ENCODE measurements at places on chromosomes 1 and 21.
A peak's percentile ranks its signal among the peaks of the same experiment; 100 is the strongest.

GRCh38 chr1:175120511-175120910 is 52.9 kb downstream of the TNN start:
- no peak for DNase-seq

DNA sequence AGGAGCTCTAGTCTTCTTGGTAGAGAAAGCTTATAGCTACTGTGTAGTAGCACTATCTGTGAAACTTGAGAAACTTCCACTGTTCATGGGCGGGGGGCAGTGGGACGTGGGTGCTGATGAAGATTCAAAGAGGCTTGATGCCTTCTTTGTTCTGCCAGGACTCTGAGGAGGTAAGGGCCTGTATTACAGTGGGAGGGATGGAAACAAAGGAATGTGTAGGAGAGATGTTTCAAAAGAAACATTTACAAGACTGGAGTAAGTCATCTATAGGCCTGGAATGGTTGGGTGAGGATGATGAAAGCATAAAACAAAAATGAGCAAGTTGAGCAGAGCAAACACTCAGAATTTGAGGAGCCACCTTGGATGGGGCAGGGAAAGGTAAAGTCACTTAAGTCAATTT is 89.4 kb downstream of the C1orf21 start:
- no peak for DNase-seq

DNA sequence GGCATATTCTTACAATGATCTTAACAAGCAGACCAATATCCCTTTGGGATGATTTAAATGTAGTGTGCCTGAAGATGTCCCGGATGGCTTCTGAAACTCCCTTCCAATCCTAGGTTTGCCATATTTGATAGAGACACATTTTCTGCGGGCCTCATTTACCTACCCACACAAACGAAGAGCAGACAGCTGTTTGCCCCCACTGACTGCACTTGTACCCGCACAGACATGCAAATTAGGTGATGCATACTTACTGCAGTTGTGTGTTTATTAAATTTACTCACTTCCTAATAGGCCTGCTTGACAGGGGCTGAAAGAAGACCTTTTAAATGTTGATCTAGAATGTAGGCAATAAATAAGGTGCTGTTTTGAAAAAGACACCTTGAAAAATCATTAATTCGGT is 257.9 kb upstream of the RRP15 start:
- no peak for DNase-seq

- no peak for DNase-seq
Observed at GRCh38 chr21:41777951-41778815, 11.3 kb upstream of the RIPK4 start.

DNA sequence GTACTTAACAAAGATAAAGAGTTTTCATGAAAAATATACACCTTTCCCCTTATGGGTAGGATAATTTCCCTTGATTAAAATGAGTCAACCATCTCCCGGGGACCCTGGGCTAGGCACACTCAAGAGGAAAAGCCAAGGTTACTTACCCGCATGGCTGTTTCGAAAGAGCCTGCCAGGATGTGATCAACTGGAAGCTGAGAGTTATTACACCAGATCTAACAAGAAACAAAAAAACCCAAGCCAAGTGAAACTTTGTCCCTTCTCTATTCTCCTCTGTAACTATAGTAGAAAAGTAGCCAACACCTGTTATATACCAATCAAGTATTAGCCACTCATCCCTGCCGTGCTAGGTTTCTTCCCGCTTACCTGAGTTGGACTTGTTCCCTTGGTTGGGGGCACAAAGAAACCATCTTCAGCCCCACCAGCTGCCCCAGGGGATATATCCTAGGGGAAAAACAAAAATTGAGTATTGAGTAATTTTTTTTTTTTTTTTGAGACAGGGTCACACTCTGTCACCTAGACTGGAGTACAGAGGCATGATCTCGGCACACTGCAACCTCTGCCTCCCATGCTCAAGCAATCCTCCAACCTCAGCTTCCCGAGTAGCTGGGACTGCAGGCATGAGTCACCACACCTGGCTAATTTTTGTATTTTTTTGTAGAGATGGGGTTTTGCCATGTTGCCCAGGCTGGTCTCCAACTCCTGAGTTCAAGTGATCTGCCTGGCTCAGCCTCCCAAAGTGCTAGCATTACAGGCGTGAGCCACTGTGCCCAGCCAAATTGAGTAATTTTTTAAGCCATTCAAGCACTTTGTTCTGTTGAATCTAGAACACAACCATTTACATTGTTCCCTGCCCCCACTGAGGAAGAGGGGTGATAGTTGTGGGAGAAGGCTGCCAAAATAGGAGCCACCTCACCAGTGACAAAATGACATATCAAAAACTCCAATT is 8.4 kb upstream of the PEX19 start:
- no peak for DNase-seq

GRCh38 chr1:33349081-33349759 is 28.3 kb upstream of the A3GALT2 start:
- peak; percentile 12 for DNase-seq

- DNase-seq: no peak
Observed at GRCh38 chr1:164265232-164265631, 293.8 kb upstream of the PBX1 start.

DNA sequence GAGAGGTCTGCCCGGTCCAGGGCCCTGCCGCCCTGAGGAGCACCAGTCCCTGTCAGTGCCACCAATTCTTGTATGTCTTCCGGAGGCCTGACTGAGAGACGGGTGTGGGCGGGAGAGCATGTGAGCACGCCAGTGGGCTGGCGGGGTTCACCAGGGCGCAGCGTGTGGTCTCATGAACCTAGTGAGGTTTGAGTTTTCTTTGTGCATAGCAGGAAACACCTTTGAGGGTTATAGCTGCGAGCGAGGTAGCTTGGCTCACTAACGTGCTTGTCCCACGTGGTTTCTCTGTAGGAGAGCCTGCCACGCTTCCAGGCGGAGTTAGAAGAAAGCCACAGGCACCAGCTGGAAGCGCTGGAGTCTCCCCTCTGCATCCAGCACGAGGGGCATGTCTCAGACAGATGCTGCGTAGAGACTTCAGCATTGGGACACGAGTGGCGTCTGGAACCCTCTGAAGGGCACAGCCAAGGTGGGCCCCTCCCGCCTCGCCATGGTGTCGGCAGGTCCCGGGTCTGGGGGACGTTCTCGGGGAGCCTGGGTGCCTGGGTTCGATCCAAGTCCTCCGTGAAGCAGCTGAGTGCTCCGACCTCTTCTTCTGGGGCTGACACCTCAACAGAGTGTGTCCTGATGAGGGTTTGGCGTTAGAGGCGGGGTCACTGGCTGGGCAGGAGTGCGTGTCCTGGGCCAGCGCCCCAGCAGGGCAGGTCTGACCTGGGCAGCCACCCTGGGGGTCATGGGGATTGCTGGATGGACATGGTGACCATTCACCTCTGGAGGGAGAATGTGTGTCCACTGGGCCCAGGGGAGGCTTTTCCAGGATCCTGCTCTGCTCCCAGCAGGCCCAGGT is 31.4 kb downstream of the PCNT start:
- DNase-seq: no peak

- DNase-seq: no peak
Observed at GRCh38 chr1:25447547-25447946, 16.9 kb downstream of the MACO1 start.

DNA sequence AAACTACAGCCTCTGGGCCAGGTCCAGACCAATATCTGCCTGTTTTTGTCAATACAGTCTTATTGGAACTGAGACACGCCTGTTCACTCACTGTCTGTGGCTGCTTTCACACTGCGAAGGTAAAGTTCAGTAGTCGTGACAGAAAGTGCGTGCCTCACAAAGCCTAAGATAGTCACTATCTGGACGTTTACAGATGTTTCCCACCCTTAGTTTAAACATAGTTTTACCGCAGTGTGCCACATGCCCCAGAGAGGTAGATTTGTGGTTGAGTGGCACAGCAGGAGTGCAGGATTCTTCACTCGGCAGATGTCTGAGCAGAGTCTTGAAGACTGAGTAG is 61.9 kb downstream of the NFASC start:
- no peak for DNase-seq

- no peak for DNase-seq
Observed at GRCh38 chr1:240111558-240111957, 19.9 kb downstream of the FMN2 start.

GRCh38 chr1:248625971-248626370 is 8.9 kb downstream of the OR2T11 start:
- DNase-seq: no peak

DNA sequence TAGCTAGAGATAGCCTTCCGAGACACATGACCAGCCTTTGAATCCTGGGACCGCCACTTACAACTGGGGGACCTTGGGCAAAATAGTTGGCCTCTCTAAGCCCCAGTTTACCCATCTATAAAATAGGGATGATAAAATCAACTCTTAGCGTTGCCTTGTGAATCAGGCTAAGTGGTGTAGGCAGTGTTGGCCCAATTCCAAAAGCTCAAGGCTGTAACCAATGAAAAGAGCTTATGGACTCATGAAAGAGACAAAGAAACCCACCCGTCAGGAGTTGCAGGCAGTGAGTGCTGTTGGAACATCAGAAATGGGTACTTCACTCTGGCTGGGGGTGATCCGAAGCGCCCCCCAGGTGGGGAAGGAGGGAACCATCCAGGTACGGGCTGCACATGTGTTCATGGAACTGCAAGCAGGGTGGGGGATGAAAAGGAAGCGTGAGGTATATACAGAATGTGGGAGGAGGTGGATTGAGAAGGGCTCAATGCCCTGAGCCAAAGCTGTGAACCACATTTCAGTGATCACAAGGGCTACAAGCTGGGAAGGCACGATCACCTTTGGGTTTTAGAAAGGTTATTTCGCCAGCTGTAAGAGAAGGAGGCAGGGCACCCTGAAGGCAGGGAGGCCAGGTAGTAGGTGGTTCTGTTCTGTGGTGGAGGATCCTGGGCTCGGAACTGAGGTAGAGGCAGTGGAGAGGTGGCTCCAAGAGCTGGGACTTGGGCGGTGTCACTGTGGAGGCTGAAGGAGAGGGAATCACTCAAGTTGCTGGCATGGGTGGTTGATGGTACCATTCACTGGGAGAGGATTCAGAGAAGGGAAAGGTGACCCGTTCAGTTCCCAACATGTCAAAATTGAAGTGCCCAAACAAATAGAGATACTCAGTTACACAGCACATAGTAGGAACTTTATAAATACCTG is 11.4 kb upstream of the KIAA1614 start:
- DNase-seq: no peak

DNA sequence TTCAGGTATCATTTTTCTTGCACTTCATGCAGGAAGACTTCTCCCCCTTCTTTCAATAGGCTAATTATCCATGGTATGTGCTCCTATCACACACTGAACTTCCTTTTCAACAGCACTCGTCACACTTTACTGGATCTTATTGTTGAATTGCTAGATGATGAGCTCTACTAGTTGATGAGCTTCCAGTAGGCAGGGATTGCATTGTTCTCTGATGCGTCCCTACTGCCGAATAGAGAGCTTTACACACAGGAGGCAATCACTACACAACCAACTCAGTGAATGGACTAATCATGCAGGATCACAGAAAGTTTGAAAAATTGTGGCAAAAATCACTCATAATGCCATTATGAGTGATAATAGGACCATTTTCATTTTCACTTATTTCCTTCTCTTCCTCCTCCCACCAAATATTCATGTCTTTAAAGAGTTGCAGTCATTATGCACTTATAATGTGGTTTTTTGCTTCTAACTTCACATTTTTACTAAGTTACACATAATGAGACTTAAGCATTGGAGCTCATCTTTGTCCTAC is 128.1 kb upstream of the ZNF648 start:
- no peak for DNase-seq

DNA sequence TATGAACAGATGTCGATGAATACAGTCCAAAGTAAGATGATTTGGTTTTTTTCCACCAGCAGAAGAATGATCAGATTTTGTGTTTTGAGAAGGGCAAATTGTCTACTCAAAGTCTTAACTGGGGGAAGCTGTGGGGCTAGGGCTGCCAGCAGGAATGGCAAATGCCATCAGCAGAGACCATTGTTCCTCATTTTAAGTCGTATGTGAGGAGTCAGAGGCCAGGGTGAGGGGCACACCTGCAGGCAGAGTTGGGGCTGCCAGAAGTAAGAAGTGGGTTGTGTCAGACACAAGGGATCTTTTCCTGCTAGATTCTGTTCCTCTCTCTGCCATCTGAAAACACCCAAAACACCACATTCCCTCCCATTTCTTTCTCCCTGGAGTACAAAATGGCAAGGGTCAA is 8.7 kb downstream of the PARK7 start:
- DNase-seq: no peak

- DNase-seq: no peak
Observed at GRCh38 chr1:187121661-187122060, 292.9 kb downstream of the PLA2G4A start.

DNA sequence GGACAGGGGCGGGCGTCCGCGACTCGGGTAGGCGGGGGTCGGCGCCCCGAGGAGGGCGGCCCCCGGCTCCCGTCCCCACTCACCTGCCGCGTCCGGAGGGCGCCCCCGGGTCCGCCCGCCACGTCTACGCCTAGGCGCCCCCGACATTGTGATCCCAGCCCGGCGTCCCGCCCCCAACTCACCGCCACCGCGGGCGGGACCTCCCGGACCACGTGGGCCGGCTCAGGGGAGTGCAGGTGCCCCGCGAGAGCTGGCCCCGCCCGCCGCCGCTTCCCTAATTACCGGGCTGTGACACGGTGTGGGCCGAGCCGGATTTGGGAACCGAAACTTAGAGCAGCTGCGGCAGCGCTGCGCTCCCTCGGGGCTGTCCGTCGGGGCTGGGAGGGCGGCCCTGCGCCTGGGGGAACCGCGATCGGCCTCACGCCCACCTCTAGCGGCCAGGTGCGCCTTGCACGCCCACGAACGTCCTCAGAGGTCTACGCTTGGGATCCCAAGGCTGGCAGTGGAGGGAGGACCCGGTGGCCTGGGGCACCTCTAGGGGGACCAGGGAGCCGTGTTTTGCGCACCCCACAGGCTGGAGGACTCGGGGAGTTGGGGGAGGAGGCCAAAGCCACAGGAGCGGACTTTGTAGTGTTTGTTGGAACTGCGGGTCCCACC is 521 bp upstream of the NADK start:
- DNase-seq: peak; percentile 66

- no peak for DNase-seq
Observed at GRCh38 chr1:170675865-170676264, 11.9 kb downstream of the PRRX1 start.

DNA sequence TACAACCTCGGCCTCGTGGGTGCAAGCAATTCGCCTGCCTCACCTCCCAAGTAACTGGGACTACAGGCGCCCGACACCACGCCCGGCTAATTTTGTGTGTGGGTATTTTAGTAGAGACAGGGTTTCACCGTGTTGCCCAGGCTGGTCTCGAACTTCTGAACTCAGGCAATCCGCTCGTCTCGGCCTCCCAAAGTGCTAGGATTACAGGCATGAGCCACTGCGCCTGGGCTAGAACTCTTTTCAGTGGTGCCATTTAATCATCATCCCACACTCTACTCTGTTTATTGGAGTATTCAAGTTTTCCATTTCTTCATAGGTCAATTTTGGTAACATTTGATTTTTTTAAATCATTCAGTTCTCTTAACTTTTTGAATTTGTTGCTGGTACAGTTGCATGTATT is 101.3 kb downstream of the DHRS3 start:
- no peak for DNase-seq

GRCh38 chr1:210828996-210829596 is 304.9 kb downstream of the KCNH1 start:
- DNase-seq: no peak

Measured in stimulated activated CD4-positive, alpha-beta T cell treated with anti-CD3 and anti-CD28 coated beads, TNF-alpha, amount 100 ng/mL, for 48 hours (primary cell).